ENCODE measurements at places on chromosomes 7 and 10. TPM values are rescaled to one million over a fixed set of nuclear protein-coding genes. Genes with fewer than 3 reads are reported as not detected.

The EPO gene
- total RNA-seq, result not detected

The C10orf53 gene
- not detected for total RNA-seq

The RARRES2 gene
- not detected for total RNA-seq

The SPDYE16 gene
- not detected for total RNA-seq

The SMO gene
- total RNA-seq, result 16.7 TPM

The PNLIPRP2 gene
- not detected for total RNA-seq

The NOBOX gene
- not detected for total RNA-seq

The GJD4 gene
- total RNA-seq, result 0.06 TPM
